ENCODE measurements at places on chromosomes 4 and X.
A peak's percentile ranks its signal among the peaks of the same experiment; 100 is the strongest.

DNA sequence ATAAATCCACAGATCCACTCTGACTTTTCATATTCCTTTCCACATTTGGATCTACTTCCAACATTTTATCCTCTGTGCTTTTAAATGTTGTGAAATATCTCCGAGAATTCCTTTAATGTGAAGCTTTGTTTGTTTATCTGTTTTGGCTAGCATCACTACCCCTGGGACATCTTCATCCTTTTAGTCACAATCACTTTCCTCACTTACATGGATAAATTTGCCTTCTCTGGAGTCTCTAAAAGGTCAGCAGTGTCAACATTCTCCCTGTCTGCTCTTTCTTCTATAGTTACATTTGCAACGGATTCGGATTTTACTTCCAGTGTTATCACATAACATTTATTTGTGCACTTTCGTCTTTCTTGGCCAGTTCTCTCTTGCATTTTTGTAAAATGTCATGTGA lies 34.2 kb upstream of the LRAT start:
- DNase-seq: no peak

DNA sequence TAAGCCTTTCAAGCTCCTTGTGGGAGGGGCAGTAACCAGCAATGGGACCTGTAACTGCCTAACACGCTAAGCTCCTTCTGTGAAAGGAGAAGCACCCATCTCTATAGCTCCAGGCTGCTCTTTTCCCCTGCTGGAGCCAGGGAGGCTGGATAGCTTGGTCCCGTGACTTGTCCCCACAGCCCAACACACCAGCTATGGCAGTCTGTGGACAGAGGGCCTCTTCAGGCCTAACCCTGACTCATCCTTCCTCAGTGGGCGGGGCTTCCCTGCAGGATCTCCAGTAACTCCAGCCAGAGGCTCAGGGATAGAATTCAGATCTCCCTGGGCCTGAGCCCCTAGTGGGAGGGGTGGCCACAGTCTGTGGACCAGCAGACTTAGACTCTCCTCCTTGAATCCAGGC lies 1290.1 kb downstream of the PCDH7 start:
- DNase-seq: no peak

- DNase-seq: no peak
Observed at GRCh38 chr4:136581119-136581518, 951.2 kb downstream of the PCDH18 start.

- DNase-seq: no peak
Observed at GRCh38 chr4:128983771-128984485, 109.4 kb downstream of the SCLT1 start.

DNA sequence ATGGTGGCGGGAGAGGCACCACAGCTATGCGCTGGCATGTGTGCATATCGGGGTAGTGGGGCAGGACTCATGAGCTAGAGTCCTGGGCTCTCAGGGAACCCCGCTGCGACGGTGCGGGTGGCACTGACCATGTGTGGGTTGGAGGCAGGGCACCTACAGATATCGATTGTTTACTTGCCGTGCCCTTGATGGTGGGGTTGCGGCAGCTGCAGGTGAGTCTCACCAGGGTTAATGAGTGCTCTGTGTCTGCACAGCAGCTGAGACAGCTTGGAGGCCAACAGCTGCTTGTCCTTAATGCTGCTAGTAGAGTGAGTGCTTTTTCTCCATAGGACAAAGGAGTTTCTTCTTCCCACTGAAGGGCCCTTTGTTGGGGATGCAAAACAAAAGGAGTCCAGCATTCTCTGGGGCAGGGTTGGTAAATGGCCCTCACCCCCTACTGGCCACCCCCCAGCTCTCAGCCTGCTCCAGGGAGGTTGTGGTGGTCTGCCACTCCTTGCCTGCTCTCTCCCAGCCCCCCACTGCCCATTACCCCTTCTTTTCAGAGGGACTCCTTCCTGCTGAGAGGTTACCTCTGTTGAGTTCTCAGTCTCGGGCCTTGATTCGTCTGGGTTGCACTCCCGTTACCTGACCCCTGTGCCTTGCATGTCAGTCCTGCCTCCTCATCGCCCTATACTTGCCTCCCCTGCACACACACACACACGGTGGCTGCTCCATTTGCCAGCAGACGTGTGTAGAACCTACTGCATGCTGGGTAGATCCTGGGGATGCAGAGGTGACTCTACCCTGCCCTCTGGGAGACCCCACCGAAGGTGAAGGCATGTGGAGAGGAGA lies 52.8 kb downstream of the TBC1D14 start:
- DNase-seq: peak; percentile 44

GRCh38 chr4:2831611-2832308 lies 11.9 kb upstream of the ADD1 start:
- DNase-seq: no peak

DNA sequence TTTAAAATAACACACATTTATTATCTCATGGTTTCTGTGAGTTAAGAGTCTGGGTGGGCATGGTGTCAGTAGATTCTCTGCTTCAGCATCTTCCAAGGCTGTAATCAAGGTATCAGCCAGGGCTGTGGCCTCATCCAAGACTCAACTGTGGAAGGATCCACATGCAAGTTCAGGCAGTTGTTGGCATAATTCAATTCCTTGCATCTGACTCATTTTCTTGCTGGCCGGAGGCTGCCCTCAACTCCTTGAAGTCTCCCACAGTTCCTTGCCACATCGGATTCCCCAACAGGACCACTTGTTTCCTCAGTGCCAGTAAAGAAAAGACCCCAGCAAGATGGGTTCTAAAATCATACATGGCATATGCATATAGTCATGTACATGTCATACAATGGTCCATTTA lies 93.4 kb downstream of the NPNT start:
- no peak for DNase-seq

DNA sequence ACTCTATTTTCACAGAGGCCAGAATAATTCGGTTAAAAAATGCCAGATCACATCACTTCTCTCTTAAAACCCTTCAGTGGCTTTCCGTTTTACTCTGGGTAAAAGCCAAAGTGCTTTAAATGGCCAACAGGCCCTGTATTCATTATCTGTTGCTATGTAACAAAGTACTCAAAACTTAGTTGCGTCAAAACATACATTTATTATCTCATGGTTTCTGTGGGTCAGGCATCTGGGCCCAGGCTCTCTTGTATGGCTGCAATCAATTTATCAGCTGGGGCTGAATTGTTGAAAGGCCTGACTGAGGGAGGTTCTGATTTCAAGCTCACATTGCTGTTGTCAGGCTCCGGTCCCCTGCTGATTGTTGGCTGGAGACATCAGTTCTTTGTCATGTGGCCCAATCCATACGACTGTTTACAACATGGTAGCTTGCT lies 72.7 kb upstream of the H2AZ1 start:
- peak; percentile 82 for DNase-seq

GRCh38 chr4:34412233-34412632 lies 1832.1 kb downstream of the ARAP2 start:
- no peak for DNase-seq

Data from NCI-H345 (cell line).